Gastrocnemius medialis (tissue), 4 donors: ENCODE measurements at places on chromosomes 1 and 21.

GRCh38 chr1:35173909-35174540 lies 18.9 kb downstream of the SFPQ start:
- DNase-seq: no peak

- no peak for DNase-seq
These were observed 21.1 kb downstream of the C1orf115 start for GRCh38 chr1:220711056-220711809.

- DNase-seq: no peak
These were observed 2.5 kb downstream of the FOXO6 start for GRCh38 chr1:41363591-41364320.

GRCh38 chr21:30337276-30337744 lies at the start of gene KRTAP27-1:
Gene KRTAP27-1 (minus strand): TSS chr21:30337694. CDS start chr21:30337668, 26 bp downstream.
- no peak for DNase-seq

DNA sequence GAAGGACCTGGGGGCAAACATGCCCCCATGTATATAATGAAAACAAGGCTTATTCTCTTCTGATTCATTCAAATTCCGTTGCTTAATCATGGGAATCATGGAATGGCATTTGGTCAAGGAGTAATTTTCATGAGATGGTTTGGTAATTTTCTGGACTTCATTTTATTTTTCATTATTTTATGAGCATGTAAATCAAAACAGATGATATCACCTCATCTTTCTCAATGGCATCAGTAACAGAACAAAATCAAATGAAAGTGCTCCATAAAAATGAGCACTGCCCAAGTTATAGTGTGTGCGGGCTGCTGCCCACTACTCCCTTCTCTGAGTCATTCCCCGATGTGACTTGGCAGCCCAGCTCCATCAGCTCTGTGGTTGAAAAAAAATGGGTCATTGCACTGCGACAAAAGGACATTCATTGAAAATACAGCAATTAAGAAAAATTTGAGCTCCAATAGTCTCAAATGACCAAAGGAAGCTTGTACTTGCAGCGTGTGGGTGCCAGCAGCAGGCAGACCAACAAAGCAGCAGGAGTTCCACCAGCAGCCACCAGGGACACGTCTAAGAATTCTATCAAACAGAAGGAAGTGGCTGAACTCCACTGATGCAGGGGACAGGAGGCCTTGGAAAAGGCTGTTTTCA lies 84.3 kb upstream of the VAV3 start:
- peak; percentile 15 for DNase-seq

DNA sequence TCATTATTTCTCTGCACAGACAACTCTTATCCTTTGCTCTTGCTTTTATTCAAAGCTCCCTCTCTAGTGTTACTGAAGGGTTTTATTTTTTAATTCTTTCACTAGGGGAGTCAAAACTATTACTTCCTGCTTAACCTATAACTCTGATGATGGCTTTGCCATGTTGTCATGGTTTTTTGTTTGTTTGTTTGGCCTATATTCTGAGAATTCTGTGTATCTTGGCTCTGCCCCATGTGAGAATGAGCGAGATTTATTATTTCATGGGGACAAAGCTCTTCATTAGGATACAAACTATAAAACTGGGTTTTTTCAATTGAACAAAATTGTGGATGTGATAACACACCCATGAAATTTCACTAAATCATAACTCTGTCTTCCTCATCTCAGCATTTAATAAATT lies 190.5 kb upstream of the C1orf105 start:
- no peak for DNase-seq

DNA sequence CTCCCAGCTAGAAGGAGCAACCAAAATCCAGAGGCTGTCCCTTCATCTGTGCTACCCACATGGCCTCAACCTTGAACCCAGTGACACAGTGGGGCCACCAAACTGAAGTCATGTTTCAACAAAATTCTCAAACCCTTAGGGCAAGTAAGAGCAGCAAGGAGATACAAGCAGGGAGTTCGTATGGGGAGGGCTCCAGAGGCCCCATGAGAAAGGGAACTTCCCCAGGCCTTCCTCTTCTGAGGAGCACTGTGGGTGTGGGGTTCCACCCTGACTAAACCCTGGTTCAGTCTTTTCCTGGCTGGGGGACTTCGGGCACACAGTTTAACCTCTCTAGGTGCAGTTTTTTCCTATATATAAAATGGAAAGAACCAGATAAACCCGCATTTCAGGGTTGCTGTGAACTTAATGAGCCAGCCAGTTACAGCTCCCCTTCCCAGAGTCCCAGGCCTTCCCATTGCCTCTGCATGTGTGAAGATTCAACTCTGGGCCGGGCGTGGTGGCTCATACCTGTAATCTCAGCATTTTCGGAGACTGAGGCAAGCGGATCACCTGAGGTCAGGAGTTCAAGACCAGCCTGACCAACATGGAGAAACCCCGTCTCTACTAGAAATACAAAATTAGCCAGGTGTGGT lies 8.0 kb upstream of the THEMIS2 start:
- DNase-seq: no peak

GRCh38 chr21:25297117-25297516 lies 310.2 kb downstream of the MRPL39 start:
- DNase-seq: no peak

DNA sequence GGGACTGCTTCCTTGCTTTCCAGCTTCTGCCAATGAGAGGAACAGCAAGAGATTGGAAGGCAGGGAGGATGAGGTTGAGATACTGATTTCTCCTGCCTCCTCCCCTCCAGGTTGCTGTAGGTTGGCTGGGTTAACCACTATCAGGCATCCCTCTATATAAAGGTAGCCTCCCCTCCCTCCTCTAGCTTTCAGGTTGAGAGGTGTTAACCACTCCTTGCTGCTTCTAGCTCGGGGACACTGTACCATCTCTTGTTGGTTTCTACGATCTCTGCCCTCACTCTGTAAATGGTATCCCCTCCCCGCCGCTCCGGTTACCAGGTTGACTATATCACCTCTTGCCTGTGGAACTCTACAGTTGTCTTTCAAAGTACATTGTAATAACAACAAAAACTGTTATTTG lies 16.7 kb downstream of the LPAR3 start:
- no peak for DNase-seq

GRCh38 chr1:99969729-99970621 lies at the start of gene SLC35A3:
Gene SLC35A3 (plus strand): TSS chr1:99969996. CDS start chr1:99993555, 23,559 bp downstream.
- DNase-seq: peak; percentile 51

- no peak for DNase-seq
These were observed 25.8 kb downstream of the PRDM2 start for GRCh38 chr1:13725714-13726175.

GRCh38 chr1:66556161-66556611 lies 22.2 kb downstream of the SGIP1 start:
- no peak for DNase-seq

GRCh38 chr1:184330875-184331274 lies 56.0 kb upstream of the C1orf21 start:
- no peak for DNase-seq

- no peak for DNase-seq
These were observed 450.6 kb upstream of the DAB1 start for GRCh38 chr1:57874418-57874877.

DNA sequence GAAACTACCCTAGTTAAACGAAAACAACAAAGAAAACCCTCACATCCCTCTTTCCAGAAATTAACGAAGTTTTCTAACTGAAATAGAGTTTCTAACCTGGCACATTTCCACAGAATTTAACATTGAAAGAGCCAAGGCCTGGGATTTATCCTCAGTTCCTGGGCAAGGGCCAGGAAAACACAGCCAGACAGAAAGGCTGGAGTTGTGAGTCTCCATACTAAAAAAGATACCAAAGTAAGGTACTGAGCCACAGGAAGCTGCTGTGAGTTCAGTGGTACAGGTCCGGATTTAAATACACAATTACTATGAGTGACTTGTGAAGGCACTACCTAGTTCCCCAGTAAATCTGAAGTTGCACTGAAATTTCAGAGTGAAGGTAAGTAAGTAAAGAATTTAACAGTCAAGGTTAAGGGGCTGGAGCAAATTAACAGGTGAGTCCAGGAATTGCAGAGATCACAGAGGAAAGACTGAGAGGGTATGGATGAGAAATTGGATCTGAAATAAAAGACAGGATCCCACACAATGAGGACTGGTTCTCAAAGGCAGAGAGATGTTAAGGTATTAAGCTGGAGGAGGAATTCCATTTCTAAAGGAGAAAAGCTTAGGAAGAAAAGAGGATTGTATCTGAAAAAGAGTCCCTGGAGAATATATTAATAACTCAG lies 905 bp downstream of the LIX1L start:
- no peak for DNase-seq

DNA sequence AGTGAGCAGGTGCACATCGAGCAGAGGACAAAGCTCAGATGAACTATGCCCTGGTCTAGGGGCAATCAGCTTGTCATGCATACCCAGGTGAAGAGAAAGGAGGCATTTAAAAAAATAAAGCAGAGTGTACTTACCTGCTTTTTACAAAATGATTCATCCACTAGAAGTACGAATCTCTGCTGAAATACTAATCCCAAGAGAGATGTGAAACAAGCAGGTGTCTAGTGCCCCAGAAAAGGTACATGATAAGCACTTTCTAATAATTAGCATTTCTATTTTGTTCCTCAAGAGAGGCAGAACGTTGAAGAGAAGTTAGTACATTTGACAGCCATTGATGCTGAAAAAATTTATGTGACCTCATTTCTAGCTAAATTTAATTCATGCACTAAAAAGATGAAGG lies 31.1 kb downstream of the CHODL start:
- DNase-seq: no peak

DNA sequence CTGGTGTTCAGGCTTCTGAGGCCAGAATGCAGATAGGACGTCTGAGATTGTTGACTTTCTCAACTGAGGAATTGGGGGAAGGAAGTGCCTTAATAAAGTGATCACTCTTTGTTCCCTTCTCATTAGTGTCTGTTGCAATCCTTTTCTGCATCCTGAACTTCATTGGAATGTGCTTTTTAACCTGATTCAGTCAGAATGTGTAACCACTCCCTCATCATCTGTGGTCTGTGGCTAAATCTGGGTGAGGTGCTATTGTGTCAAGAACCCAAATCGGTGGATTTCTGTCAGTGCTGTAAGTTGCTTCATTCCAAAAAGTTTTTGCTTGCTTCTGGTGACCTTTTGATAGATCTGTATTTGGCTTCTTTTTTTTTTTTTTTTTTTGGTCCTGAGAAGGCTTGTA lies 38.2 kb downstream of the ARID1A start:
- no peak for DNase-seq

DNA sequence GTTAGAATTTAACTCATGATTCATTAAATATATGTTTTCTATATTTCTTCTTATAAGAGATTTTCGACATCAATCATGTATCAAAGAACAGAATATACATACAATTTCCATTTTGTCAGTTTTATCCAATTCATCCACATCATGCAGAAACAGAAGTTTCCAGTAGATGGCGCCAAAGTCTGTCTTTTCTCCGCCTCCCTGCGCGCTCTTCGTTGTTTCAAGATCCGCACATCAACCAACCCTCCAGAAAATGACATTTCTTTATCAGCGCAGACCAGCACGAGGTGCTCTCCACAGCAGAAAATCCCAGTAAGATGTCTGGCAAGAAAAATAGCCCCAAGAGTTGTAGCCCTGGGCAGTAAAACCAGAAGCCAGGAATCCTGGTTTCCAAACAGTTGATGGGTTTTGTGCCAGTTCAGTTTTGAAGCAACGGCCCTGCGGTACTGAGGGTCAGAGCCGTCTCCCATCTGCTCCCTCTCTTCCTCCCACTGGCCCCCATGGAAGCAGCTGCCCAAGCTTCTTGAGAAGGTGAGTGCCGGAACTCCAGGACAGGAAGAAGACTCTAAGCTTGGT lies 38.6 kb upstream of the GPR137B start:
- no peak for DNase-seq

DNA sequence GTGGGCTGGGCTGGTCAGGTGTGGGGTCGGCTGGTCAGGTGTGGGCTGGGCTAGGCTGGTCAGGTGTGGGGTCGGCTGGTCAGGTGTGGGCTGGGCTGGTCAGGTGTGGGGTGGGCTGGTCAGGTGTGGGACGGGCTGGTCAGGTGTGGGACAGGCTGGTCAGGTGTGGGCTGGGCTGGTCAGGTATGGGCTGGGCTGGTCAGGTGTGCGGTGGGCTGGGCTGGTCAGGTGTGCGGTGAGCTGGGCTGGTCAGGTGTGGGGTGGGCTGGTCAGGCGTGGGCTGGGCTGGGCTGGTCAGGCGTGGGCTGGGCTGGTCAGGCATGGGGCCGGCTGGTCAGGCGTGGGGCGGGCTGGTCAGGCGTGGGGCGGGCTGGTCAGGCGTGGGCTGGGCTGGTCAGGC lies 6.3 kb upstream of the FNDC10 start:
- DNase-seq: no peak

DNA sequence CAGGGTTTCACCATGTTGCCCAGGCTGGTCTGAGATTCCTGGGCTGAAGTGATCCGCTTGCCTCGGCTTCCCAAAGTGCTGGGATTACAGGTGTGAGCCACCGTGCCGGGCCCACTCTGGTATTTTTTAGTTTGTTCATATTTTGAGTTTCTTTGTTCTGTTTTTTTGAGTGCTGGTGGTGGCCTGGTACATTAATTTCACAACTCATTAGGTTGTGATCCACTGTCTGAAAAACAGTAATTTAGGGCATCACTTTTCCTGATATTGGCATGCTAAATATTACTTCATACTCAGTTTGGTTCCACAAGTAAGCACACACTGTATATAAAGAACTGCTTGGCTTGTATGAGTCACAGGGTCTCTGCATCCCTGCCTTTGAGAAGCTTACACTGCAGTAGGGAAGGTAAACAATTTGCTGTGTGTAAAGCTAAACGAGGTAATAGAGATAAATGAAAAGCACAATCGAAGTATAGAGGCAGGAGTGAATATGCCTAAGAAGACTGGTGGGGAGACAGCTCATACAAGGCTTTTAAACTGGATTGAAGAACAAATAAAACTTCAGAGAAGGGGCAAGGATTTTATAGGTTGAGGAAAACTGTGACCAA lies 7.7 kb downstream of the SNX27 start:
- no peak for DNase-seq
